ENCODE measurements at places on chromosomes 3 and 15.

GRCh38 chr3:124260206-124260915, 268.4 kb upstream of the ROPN1 start:
- no peak for DNase-seq

DNA sequence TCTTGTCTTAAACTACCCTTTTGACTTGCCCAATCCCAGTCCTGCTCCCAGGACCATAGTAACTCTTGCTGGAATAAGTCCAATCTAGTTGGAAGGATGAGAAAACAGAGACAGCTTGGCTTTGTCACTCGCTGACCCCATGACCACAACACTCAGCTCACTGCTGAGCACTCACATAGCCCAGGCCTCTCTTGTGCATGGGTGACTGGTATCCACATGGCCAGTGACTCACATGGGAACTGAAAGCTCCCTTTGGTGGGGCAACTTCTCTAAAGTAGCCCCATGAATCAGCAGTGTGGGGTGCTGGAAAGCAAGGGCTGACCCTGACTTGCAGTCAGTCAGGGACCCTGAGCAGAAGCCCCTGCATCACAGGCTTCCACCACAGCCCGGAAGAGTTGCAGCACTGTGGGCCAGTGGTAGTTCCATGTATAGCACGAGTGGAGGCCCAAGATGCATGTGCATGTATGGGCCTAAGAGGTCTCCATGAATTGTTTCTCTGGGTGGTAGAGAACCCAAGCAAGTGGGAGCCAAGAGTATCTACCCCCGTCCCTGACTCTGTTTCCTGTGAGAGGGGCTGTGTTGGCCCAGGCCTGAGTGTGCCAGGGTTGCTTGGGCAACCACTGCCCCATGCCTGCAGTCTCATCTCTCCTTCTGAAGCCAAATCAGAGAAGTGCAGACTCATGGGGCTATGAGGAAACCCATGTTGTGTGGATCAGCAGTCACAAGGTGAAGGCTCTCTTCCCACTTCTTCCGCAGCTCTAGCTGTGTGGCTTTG, 62.1 kb upstream of the XCR1 start:
- no peak for DNase-seq

- peak; percentile 11 for DNase-seq
Measured at GRCh38 chr3:165800970-165801369, 36.3 kb downstream of the BCHE start.

DNA sequence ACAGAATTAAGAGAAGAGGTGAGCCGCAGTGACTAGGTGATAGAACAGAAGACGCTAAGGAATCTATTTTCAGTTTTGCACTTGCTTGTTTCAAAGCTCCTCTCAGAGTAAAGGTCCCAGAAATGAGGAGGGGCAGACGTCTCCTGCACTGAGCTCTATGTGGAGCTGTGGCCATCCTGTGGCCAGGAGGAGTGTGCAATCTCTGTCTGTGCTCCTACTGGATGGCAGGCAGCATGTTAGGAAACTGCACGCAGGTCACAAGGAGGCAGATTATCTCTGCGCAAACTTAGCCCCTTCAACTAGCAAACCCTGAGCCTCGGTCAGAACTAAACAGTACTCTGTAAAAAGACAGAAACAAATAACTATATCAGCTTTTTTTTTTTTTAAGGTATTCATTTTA, 31.1 kb upstream of the PPIB start:
- DNase-seq: no peak

DNA sequence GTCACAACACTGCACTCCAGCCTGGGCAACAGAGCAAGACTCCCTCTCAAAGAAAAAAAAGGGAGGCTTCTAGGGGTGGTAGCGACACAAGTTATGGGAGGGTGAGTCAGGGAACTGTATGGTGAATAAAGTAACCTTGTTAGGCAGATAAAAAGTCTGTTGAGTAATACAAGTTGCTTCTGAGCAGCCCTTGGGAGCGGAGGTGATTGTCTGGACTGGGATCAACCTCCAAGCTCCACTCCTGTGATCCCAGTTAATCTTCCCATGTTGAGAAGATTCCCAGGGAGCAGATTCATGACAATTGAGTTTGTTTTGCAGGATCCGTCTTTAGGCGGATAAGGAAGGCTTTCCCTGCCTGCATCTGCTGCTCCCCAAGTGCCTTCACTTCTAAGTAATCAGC, 335.9 kb downstream of the THSD4 start:
- no peak for DNase-seq

DNA sequence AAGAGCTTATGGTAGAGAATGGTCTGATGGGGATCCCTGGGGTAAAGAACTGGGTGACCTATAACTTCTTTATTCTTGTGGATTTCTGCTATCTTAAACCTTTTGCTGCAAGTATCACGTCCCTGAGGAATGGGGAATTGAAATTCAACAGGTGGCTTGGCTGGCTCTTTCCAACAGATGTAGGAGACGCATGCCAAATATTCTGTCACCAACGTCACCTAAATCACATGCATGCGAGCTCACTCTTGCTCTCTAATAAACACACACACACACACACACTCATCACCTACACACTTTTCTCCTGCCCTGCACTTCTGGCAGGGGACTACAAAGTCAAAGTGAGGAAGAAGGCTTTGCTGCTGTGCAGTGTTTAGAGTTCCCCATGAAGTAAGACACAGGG, 145.8 kb upstream of the NECTIN3 start:
- DNase-seq: no peak

- DNase-seq: no peak
Measured at GRCh38 chr3:124887177-124887931, at the start of gene ITGB5. Gene ITGB5 (minus strand): TSS chr3:124887365. CDS start chr3:124887000, 365 bp downstream.

DNA sequence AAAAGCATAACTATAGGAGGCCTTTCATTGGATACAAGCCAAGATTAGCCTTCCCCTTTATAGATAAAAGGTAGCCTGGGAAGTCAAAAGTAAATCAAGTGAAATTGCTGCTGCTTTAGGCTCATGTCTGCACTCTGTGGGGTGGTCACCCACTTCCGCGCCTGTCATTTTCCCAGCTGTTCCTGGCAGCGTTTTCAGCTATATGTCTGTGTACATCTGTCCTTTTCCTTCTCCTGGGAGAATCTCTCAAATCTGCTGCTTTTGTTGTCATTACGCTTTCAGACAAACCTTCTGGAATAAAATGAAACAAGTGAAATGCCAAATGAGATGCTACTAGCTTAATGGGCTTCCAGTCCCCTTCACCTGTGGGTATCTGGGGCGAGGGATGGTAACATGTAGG, 211.8 kb downstream of the MCTP2 start:
- no peak for DNase-seq

DNA sequence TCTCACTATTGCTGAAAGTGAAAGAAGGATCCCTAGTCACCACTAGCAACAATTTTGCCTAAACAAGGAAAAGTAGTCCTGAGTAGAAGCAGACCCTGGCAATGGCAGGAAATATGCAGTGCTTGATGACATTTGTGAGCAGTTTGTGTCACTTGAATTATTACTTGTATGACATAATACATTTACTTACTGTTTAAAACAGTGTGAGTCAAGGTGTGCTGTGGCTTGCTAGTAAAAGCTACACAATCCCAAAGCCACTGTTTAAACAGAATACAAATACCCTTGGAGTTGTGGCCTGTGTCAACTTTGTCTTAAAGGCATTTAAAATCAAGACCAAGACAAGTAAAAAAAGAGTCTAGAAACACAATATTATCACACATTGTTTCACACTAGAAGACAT, 775.4 kb downstream of the ROBO1 start:
- DNase-seq: no peak

GRCh38 chr3:173066044-173067004, 74.7 kb downstream of the SPATA16 start:
- peak; percentile 31 for DNase-seq

GRCh38 chr15:45442507-45443135, 64.3 kb upstream of the GATM start:
- no peak for DNase-seq

GRCh38 chr3:13894807-13895154, 14.9 kb upstream of the WNT7A start:
- DNase-seq: no peak

- no peak for DNase-seq
Measured at GRCh38 chr3:151541178-151541577, 80.3 kb upstream of the IGSF10 start.

- no peak for DNase-seq
Measured at GRCh38 chr3:107634099-107634489, 111.3 kb downstream of the BBX start.

DNA sequence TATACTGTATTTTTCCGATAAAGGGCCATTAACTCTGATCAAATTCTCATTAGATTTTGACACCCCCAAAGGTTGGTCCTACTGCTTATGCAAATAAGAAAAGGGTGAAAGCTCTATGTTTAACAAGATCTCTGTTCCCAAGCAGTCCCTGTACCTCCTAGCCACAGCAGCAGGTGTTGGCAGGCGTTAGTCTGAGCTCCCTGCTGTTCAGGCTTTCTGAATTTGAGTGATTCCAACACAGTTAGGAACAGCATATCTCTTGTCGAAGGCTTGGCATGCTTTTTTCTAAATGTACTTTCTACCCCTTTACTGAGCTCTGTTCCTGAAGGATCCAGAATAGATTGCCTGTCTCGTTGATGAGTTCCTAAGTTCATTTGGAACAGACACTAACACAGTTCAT, 42.3 kb downstream of the MITF start:
- no peak for DNase-seq

GRCh38 chr3:48989796-48990635, at the start of gene P4HTM:
Gene P4HTM (plus strand): TSS chr3:48990241. CDS start chr3:48990257, 16 bp downstream.
- no peak for DNase-seq

DNA sequence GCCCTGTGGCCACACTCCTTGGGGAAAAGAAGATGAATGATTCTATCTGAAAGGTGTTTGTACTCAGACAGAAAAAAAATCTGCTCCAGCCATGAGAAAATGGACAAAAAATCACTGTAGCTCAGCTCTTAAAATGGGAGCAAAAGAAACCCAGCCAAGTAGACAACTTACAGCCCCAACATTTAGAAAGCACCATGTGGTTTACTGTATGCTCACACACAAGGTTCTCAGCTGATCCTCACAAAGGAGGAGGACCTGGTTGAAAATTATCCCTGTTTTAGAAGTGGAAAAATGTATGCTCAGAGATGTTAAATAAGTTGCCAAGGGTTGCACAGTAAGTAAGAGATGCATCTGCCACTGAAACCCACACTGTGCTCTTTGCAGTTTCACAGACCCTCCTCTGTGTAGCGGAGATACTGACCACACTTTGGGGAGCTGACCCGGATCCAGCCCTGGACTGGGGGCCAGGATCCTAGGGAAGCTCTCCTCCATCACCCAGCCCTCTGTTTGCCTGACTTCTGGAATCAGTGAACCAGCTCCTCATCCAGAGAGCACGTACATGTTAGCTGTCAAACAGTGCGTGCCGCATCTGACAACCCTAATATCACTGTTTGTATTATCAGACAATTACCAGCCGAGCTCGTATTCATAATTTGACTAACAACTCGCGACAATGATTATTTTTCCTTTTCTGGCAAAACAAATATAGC, 32.7 kb upstream of the TPRG1 start:
- no peak for DNase-seq

- no peak for DNase-seq
Measured at GRCh38 chr3:126525853-126526667, 2.1 kb downstream of the CHST13 start.

DNA sequence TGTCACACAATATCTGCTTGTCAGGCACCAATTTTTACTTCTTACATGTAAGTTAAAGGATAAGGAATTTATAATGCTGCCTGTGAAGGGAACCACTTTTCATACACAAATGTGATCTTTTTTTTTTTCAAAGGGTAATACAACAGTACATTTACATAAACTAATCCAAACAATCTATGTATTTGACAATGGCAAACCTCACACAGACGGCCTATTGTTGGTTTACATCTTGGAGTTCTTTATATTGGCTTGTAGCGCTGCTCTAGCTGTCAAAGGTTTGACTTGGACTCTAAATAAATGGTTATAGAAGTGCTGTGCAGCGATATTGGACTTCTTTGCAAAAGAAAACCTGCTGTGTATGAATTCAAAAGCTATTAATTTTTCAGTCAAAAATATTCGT, 598.0 kb downstream of the FOXP1 start:
- no peak for DNase-seq

DNA sequence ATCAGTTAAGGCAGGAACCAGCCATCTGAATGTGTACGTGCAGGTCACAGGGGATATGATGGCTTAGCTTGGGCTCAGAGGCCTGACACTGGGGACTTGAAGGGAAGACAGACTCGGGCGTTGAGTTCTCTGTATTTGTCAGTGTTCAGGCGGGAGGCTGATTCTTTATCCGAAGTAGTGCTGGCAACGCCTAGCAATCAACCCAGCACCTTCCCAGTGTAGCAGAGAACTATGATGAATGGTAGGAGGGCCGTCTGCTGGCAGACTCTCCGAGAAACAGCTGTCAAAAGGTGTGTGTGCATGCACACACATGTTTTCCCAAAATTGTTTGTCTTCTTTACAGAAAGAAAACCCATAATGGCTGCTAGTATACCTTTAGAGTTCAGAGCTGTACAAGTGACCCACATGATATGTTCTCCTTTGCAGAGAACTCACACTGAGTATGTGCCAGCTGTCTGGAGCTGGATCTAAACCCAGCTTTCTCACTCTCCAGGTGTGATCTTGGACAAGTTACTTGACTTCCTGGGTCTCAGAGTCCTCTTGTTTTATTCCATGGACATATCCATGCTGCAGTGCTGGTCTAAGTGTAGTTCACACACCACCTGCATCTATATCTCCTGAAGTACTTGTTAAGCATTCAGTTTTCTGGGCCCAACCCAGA, 74.5 kb upstream of the LARS2 start:
- no peak for DNase-seq

DNA sequence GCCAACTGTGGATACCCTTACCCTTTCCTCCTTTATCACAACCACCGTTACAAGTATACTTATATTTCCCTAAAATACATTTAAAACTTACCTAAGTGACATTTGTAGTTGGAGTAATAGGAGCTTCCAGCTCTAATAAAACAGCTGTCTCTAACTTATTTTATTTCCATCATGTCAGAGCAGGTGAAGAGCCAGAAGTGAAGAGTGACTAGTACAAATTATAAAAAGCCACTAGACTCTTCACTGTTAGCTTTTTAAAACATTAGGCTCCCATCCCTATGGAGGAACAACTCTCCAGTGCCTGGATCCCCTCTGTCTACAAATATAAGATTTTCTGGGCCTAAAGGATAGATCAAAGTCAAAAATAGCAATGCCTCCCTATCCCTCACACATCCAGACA, 102.3 kb downstream of the MME start:
- no peak for DNase-seq

DNA sequence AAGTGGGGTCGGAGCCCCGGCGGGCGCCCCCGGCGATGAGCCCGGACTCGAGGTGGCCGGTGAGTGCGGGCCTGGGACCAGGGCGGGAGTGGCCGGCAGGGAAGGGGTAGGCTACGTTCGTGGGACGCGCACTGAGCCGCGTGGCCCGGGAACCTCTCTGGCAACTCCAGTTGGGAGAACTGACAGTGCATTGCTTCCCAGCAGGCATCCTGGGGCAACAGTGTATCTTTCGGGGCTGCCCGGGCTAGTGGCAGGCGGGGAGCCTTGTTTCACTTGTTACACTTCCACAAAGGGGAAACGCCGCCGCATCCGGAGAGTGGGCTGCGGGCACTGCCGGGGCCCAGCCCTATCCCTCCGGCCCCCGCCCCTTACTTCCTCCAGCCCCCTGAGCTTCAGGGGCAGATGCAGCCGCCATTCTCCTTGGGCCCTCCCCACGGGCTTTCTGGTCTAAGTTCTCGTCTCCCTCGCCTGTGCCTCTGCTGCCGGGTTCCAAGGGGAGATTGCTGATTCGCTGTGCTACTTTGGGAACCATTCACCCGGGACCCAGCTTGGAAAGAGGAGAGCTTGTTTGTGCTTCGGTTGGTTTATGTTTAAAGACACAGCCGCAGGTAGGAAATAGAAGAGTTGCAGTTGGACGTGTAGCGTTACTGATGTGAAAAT, 675 bp downstream of the BRPF1 start:
- no peak for DNase-seq

- no peak for DNase-seq
Measured at GRCh38 chr3:9786825-9787669, 5.2 kb downstream of the TADA3 start.

GRCh38 chr3:28173836-28174235, 67.6 kb upstream of the CMC1 start:
- DNase-seq: no peak

Measured in NCI-H1105 (cell line).